Testis (tissue), 5 donors: ENCODE measurements at places on chromosomes 1 and 21. TPM values are rescaled to one million over a fixed set of nuclear protein-coding genes. Genes with fewer than 3 reads are reported as not detected.
A peak's percentile ranks its signal among the peaks of the same experiment; 100 is the strongest.

DNA sequence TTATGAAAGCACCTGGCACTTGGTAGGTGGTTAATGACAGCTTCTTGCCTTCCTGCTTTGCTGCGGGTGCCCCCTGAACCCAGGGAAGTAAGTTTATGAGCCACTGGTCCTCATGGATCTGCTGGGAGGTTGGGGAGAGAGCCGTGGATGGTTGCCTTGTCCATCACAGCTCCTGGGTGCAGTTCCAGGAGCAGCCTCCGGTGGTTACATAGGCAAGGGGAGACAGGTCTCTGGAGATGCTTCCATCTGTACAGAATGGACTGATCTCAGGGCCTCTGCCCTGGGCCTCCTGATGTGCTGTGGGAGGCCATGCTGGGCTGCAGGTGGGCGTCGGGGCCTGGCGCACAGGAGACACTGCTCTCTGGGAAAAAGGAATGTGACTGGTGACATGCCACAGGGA is 31.6 kb upstream of the ARHGEF10L start:
- H3K4me3 ChIP-seq, result no peak overlapping the region
- no peaks in the 10 kb centered on the region for H3K36me3 ChIP-seq
- no peaks in the 10 kb centered on the region for H3K4me1 ChIP-seq
- DNase-seq, result no peak
- no peaks in the 10 kb centered on the region for H3K27me3 ChIP-seq

DNA sequence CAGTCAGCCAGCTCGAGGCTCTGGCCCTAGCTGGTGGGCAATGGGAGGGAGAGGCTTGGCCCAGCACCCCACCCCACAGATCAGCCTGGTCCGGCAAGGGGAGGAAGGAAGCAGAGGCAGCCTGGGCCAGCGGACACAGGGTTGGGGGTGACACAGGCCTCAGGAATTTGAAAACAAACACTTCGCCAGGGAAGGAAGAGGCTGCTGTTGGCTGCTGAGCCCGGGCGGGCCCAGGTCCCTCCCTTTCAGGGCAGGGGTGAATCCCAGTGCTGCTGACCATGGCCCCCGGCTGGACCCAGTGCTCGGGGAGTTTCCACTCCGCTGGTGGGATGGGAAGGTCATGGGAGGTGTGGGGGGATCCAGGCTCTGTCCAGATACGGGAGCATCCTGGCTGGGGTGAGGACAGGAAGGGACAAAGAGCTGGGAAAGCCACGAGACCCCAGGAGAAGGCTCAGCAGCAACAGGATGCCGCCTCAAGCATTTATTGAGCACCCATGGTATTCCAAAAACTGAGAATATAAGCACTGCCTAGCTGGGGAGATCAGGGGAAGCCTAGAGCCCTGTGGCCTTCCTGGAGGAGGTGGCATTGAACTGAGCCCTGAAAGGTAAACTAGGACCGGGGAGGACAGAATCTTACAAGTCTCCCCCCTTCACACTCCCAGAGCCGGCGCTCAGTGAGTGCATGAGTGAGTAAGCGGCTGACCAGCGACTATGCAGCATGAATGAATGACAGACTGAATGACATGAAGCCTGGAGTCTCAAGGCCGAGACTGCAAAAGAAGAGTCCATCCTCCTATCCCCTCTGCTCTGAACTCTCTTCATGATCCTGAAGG is 26.2 kb upstream of the EPHA2 start:
- no peak overlapping the region for H3K4me3 ChIP-seq
- peak; percentile 85 for DNase-seq
- H3K36me3 ChIP-seq, result no peaks in the 10 kb centered on the region
- H3K4me1 ChIP-seq, result peaks cover 9% of the 10 kb centered on the region
- peak overlapping the region; percentile 23 for H3K27ac ChIP-seq
- H3K27me3 ChIP-seq, result no peaks in the 10 kb centered on the region

- H3K27ac ChIP-seq, result no peak overlapping the region
- no peak overlapping the region for H3K4me3 ChIP-seq
- H3K36me3 ChIP-seq, result no peaks in the 10 kb centered on the region
- peaks cover 25% of the 10 kb centered on the region for H3K4me1 ChIP-seq
- no peaks in the 10 kb centered on the region for H3K27me3 ChIP-seq
- DNase-seq, result no peak
These were observed 127.8 kb downstream of the FOXD2 start for GRCh38 chr1:47565676-47566075.

The PTPN22 gene
- polyA plus RNA-seq, result 1.6 TPM

The KCNN3 gene
- 0.78 TPM for polyA plus RNA-seq

GRCh38 chr1:218390618-218391017 is 45.5 kb downstream of the TGFB2 start:
- no peaks in the 10 kb centered on the region for H3K36me3 ChIP-seq
- DNase-seq, result no peak
- no peaks in the 10 kb centered on the region for H3K4me1 ChIP-seq
- H3K4me3 ChIP-seq, result no peak overlapping the region

The IVL gene
- polyA plus RNA-seq, result not detected

The FALEC gene
- not detected for polyA plus RNA-seq

- H3K4me1 ChIP-seq, result no peaks in the 10 kb centered on the region
- H3K27ac ChIP-seq, result no peak overlapping the region
- no peaks in the 10 kb centered on the region for H3K36me3 ChIP-seq
- no peaks in the 10 kb centered on the region for H3K27me3 ChIP-seq
- DNase-seq, result no peak
These were observed 21.3 kb downstream of the MIIP start for GRCh38 chr1:12040457-12041051.

- no peaks in the 10 kb centered on the region for H3K27me3 ChIP-seq
- H3K27ac ChIP-seq, result no peak overlapping the region
- no peaks in the 10 kb centered on the region for H3K36me3 ChIP-seq
- no peak for DNase-seq
- H3K4me3 ChIP-seq, result no peak overlapping the region
These were observed 110.1 kb upstream of the VAV3 start for GRCh38 chr1:108075055-108075454.

The CLIC6 gene
- 2.0 TPM for polyA plus RNA-seq

The IFI44L gene
- polyA plus RNA-seq, result 5.3 TPM

The SYTL1 gene
- polyA plus RNA-seq, result 6.0 TPM

- no peaks in the 10 kb centered on the region for H3K36me3 ChIP-seq
- no peak overlapping the region for H3K4me3 ChIP-seq
- DNase-seq, result no peak
- H3K4me1 ChIP-seq, result no peaks in the 10 kb centered on the region
These were observed 6.5 kb upstream of the ATP1A4 start for GRCh38 chr1:160144921-160145320.

GRCh38 chr21:25664491-25664931 is 25.5 kb downstream of the JAM2 start:
- H3K27me3 ChIP-seq, result no peaks in the 10 kb centered on the region
- no peaks in the 10 kb centered on the region for H3K4me1 ChIP-seq
- DNase-seq, result no peak
- H3K27ac ChIP-seq, result no peak overlapping the region

DNA sequence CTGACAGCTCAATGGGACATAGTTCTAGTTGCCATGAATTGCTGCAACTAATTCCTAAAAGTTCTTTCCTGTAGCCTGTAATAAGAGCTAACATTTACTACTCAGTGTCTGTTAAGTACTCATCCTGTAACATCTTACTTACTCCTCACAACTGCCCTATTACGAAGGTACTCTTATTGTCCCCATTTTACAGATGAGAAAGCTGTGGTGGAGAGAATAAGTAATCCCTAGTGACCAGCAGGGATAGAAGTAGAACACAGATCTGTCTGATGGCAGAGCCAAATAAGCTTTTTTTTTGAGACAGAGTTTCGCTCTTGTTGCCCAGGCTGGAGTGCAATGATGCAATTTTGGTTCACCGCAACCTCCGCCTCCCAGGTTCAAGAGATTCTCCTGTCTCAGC is 3.1 kb downstream of the STK40 start:
- no peaks in the 10 kb centered on the region for H3K36me3 ChIP-seq
- peak overlapping the region; percentile 36 for H3K27ac ChIP-seq
- DNase-seq, result no peak
- H3K4me1 ChIP-seq, result peaks cover 79% of the 10 kb centered on the region

DNA sequence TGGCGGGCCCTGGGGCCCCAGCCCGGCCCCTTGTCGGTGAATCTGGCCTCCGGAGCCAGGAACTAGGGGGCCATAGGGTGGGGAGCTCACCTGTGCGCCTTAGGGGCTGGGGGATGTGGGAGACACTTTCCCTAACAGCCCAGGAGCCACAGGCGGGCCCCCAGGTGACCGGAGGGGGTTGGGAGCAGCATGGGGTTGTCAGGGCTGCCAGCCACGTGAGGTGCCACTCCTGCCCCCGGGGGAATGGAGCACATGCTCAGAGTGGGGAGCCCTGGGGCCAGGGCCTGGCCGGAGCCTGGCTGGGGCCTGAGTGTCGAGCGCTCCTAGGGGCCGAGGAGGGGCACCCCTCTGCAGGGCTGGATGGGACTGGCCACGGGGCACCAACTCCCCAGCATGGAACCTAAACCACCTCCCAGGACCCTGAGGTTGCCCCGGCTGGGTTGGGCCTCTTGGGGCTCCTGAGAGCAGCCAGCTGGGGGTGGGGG is 19.9 kb downstream of the PRXL2B start:
- no peak for DNase-seq
- H3K36me3 ChIP-seq, result no peaks in the 10 kb centered on the region
- H3K27ac ChIP-seq, result no peak overlapping the region
- H3K4me1 ChIP-seq, result peaks cover 11% of the 10 kb centered on the region
- H3K27me3 ChIP-seq, result no peaks in the 10 kb centered on the region
- H3K4me3 ChIP-seq, result no peak overlapping the region

The S100A2 gene
- polyA plus RNA-seq, result 1.9 TPM

DNA sequence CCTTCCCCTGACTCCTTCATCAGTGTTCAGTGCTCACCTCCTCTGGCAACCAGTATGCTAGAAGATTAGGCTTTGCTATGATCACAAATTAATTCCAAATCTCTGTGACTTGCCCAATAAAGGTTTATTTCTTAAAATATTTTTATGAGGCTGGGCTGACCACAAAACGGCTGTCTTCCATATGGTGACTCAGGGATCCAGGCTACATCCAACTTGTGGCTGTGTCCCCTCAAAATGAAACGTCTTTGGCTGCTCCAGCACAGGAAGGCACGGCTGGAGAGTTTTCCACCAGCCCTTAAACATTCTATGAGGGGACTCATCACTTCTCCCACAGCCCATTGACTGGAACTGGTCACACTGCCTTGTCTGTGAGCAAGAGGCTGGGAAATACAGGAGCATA is 131.5 kb downstream of the HUNK start:
- H3K4me1 ChIP-seq, result no peaks in the 10 kb centered on the region
- no peak for DNase-seq
- no peak overlapping the region for H3K27ac ChIP-seq
- no peaks in the 10 kb centered on the region for H3K36me3 ChIP-seq
- H3K27me3 ChIP-seq, result no peaks in the 10 kb centered on the region
